Left kidney (tissue), 8 donors: ENCODE measurements at places on chromosomes 13 and 19.

GRCh38 chr19:6577476-6578125 lies 13.3 kb downstream of the CD70 start:
- no peak for DNase-seq

DNA sequence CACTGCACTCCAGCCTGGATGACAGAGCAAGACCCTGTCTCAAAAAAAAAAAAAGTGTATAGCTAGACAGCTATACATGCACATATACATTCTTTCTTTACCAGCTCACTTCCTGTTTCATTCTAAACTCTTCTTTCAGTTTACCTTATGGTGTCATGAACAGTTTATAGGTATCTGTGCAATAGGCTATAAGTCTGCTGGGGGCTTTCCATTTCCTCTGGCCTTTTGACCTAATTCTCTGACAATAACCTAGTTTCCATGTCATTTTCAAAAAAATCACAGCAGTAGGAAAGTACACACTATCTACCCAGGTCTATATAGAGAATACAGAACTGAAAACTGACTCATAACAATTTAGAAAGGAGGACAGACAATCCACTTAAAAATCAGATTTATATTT lies 24.4 kb upstream of the URAD start:
- no peak for DNase-seq

DNA sequence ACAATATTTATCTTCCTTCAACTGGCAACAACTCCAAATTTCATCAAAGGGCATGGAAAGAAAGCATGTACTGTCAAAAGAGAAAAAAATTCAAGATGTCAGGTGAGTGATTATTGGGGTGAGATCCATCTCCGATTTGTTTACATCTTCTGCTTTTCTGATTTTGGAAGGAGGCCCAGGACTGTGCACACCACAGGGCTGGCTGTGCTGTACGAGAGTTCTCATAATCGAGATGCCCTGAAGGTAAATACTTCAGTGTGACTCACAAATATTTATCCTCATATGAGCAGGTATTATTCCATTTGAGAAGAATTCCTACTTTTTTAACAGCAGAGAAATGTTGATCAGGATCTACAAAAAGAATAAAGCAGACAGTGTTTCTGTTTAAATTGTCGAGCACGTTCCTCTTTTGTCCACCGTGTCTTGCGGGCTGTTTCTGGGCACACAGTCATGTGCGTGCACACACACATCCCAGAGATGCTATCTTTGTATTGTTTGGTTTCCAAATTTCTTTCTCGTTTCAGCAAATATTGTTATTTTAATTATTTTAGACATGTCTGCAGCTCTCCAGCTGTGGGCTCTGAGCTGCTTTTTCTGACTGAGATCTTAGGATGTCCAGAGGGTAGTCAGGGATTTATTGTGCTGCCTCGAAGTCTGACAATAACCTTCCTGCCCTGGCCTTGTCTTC lies 103.8 kb downstream of the KL start:
- no peak for DNase-seq

GRCh38 chr13:61258185-61258584 lies 157.5 kb downstream of the PCDH20 start:
- no peak for DNase-seq

- DNase-seq: no peak
These were observed 2.7 kb upstream of the CEACAM7 start for GRCh38 chr19:41690801-41691065.

- no peak for DNase-seq
These were observed 9.9 kb downstream of the PLEKHF1 start for GRCh38 chr19:29675120-29675649.

- DNase-seq: peak; percentile 37
These were observed 309.5 kb downstream of the TEX29 start for GRCh38 chr13:111629926-111630325.

DNA sequence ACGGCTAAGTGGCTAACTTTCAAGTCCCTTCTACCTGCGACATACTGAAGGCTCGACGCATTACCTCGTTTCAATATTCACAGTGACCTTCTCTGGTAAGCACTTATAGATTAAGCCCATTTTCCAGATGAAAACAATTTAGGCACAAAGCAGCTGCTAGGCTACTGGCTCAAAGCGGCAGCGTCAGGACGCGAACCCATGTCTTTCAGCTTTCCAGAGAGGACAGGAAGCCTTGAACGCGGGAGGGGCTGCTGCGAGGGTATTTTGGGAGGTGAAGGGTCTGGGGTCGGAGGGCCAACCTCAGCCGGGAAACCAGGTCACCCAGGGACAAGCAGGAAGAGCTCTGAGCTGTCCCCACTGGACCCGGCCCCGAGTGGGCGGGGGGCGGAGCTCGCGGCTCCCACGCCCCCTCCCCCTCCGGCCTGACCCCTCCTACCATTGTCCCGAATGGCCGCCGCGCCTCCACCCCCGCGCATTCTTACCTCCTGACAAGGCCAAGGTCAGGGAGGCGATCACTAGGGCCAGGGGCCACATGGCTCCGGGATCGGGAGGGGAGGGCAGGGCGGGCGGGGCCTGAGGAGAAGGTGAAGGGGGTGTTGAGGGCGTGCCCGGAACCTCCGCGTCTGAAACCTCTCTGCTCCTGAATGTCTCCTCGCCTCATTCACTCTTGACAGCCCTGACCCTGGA lies at the start of gene KLK13:
TSS of gene KLK13 (minus strand) at position 559 of the 687 bp plus-strand sequence. CDS start at position 534, 25 bp downstream.
- peak; percentile 10 for DNase-seq

DNA sequence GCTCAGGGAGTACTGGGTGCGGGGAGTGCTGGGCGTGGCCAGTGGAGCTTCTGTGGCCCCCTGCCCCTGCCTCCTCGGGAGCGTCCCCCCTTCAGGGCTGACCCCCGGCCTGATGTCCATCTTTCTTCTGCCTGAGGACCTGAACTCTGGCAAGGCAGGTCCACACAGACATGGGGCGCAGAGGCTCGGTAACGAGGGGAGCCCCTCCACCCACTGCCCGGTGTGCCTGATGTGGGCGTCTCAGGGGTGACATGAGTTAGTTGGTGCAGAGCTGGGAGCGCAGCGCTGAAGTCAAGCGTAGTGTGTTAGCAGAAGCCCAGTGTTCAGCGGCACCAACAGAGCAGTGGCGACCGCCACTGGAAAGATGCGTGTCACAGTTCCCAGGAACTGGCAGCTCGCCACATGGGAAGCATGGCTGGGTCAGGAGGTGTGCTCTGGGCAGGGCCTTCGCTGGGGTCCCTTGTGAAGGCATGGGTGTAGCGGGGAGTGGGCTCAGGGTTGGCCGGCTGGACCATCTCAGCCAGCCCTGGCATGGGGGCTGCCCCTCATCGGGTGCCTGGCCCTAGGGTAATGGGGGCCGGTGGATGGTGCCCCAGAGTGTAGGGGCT lies 11.5 kb downstream of the THOP1 start:
- no peak for DNase-seq

DNA sequence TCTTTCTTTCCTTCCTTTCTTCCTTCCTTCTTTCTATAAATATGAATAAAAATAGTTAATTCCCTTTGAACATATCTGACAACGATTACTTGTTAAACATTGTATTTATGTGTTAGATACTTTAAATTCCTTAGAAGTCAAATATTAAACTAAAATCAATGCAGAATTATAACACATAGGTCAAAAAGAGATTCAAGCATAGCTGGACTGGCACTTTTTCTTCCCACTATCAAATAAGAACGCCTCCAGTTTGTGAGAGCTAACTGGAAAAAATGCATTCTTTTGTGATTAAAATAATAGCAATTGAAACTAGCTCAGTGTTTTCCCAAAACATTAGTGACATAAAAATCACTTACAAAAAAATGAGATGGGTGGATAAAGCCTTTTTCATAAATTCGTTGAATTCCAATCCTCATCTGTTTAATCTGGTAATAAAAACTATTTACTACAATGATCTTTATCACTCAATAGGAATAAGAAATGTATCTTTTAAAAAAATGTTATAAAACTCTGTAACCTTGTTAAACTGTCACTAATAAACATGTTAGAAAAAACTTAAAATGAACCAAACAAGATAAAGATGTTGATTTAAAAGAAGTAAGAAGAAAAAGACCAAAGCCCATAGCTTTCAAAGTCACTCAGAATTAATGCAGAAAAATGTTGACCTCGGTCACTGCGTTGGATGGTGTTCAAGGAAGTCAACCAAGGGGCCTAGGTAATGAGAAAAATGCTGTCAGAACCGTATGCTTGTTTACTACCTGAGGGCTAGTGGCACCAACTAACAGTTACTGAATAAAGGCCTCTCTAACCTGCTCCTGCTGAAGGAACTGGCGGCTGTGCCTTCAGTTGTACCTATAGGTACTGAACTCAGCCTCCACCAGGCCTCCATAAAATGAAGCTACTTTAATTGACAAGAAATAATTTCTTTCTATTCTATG lies 1039.5 kb upstream of the SLC10A2 start:
- peak; percentile 27 for DNase-seq

GRCh38 chr19:13160557-13160956 lies 10.3 kb downstream of the IER2 start:
- DNase-seq: no peak

- no peak for DNase-seq
These were observed 423.3 kb downstream of the SPRY2 start for GRCh38 chr13:79917628-79918027.

DNA sequence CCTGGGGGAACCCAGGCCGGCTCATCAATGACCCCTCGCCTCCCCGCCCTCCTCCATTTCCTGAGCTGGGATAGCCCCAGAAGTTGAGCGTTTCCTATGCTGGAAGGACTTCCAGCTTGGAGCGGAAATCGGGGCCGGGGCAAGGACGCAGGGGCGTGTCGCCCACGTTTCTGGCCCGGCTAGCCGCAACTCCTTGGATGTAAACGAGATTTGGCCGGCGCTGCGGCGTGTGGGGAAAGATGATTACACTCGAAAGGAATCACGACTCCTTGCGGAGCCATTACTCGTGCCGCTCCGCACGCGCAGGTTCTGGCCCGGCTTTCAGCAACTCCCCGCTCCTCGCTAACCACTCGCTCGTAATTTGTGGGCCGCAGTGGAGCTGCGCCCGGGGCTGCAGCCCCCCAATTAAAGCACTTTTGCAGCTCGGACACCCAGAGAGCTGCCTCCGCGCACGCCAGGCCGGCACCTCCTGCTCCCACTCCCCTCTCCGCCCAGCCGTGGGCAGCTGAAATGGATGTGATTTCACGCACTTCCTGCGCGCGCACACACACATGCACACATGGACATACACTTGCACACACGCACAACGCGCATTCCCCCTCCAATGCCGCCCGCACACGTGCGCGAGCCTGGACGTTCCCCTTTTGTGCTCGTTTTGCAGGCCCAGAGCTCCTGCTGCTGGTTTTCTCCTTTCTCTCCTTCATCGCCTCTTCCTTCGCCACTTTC lies 15.7 kb downstream of the ZIC5 start:
- DNase-seq: no peak

DNA sequence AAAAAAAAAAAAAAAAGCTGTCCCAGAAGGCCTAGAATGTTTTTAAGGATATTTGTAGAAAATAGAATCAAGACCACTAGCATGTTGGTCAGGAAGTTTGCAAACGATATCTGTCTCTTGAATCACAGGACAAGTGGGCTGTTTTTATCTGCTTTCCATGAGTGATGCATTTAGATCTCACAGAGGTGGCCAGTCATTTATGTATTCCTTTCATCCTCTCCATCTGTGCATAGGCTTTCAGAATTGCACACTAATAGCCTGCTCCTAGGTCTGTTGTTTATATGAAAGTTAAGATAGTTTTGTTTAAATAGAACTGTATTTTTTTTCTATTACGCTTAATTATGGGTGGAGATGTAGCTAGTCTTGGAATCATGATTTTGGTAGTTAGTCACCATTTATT lies 289.5 kb downstream of the SHISA2 start:
- DNase-seq: no peak

GRCh38 chr13:22749626-22750025 lies 431.2 kb upstream of the SGCG start:
- DNase-seq: no peak

DNA sequence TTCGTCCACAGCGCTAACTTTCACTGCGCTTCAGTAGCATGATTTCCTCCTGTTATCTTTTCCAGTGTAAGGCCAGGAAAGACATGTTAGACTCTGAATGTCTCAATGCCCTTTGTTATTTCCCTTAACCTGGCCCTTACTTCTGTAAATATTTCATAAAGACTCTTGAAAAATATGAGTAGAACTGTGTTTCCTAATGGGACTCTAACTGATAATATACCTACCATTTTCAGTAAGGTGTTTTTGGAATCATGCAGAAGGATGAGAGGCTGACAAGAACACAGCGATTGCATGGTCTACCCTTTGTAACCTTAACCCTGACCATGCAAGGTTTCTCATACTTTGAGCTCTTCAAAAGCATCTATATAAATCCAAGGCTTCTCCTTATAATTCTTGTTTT lies 550.1 kb downstream of the SLITRK6 start:
- no peak for DNase-seq

- no peak for DNase-seq
These were observed at the start of gene CABP5 for GRCh38 chr19:48043675-48044258. Gene CABP5 (minus strand): TSS chr19:48044079. CDS start chr19:48043922, 157 bp downstream.

DNA sequence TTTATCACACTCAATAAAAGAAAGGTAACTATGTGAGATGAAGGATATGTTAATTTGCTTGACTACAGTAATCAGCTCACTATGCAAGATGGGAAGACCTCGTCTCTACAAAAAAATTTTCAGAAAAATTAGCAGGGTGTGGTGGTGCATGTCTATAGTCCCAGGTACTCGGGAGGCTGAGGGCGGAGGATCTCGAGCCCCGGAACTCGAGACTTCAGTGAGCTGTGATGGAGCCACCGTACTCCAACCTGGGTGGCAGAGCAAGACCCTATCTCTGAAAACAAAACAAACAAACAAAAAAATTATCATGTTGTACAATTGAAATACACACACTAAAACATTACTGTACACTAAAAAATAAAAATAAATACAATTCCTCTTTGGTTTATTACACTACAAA lies 376.7 kb upstream of the KLHL1 start:
- no peak for DNase-seq

DNA sequence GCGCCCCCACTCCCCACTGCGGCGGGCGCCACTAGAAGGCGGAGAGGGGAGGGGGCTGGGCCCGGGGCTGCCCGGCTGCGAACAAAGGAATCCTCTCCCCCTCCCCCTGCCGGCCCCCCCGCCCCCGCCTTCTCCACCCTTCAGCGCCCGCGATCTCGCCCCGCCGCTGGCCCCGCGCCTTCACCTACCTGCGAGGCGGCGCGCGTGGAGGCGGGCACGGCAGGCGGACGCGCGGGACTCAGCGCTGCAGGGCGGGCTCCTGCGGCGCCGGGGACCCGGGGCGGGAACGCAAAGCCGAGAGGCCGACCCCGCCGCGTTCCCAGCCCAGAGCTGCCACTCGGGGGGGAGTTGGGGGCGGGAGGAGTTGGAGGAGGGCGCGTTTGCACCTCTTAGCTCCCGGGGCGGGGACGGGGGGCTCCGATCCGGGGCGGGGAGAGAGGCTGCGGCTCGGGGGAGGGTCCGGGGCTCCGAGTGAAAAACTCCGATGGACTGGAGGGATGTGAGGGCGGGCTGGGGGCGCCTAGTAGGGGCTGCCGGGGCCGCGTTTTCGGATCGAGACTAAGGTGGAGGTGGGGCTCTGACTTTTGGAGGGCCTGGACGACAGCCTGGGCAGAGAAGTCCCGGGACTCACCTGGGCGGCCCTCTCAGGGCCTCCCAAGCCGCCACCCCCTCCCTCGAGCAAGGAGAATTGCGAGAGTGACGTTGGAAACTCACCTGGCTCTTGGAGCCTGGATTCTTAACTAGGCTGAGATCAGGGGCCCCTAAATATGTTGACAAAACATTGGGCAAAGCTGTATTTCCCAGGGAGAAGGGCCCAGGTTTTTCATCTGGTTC lies at the start of gene FBN3:
TSS of gene FBN3 (minus strand) at position 332 of the 834 bp plus-strand sequence. CDS start 2,112 bp downstream, outside the sequence.
- no peak for DNase-seq

GRCh38 chr13:73466561-73466960 lies 407.8 kb downstream of the KLF5 start:
- no peak for DNase-seq
